Stomach (tissue), 19 donors: ENCODE measurements at places on chromosomes 12 and 14. TPM values are rescaled to one million over a fixed set of nuclear protein-coding genes. Genes with fewer than 3 reads are reported as not detected.

MYH6 gene
- total RNA-seq, result not detected

GRCh38 chr12:93889516-93890212 is 212.5 kb downstream of the CRADD start:
- no peak for DNase-seq

GRCh38 chr14:103130017-103130764 is 6.9 kb downstream of the TNFAIP2 start:
- DNase-seq, result no peak

SOAT2 gene
- total RNA-seq, result not detected

GRCh38 chr12:15546102-15546701 is 223.9 kb downstream of the PTPRO start:
- DNase-seq, result no peak

FOXA1 gene
- total RNA-seq, result 0.58 TPM

DNA sequence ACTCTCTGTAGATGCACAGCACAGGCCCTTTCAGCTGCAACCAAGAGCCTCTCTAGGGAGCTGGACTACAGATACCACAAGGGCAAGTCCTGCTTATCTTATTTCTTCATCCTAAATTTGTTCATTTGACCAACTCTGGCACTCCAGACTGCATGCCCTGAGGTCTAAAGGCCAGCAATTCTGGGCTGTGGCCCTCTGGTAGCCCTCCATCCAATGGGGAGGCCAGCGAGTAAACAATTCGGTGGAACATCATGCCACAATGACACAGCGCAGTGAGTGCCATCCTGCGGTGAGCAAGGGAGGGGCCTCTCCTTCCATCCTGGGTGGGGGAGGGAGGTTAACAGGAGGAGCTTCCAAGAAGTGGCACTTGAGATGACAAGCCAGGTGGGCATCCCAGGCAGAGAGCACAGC is 652 bp upstream of the SELPLG start:
- DNase-seq, result peak; percentile 34

DNA sequence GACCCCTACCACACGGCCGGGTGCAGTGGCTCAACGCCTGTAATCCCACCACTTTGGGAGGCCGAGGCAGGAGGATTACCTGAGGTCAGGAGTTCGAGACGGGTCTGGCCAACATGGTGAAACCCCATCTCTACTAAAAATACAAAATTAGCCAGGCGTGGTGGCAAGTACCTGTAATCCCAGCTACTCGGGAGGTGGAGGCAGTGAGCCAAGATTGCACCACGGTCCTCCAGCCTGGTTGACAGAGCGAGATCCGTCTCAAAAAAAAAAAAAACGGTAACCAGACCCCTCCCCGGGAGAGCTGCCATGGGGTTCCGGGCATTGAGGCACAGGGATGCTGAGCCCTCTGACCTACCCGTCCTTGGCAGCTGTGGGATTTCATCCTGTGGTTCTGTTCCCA is 21.8 kb downstream of the BCL7A start:
- DNase-seq, result no peak

KRT83 gene
- total RNA-seq, result not detected

DIABLO gene
- total RNA-seq, result 11.9 TPM

DNA sequence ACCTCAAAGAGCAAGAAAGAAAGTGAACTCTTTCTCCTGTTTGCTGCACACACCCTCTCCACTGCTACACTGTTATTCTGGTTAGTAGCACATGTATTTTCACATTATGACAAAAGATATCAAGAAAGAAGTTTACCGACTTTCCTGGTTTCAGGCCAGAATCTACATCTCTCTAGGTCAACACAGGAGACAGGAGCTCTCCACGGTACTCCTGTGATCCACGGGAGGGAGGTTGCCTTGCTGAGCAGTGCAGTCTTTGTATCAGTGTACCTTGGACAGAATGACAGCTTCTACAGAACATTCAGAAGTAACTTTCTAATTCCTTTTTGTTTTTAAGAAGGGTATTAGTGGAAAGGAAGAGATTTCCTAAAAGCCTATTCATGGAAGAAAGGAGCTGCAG is 805.6 kb downstream of the NRXN3 start:
- no peak for DNase-seq

- no peak for DNase-seq
Observed at GRCh38 chr14:78997811-78998210, 827.6 kb downstream of the NRXN3 start.

KDM5A gene
- 161 TPM for total RNA-seq

GRCh38 chr14:86091811-86092210 is 561.9 kb downstream of the FLRT2 start:
- no peak for DNase-seq

DNA sequence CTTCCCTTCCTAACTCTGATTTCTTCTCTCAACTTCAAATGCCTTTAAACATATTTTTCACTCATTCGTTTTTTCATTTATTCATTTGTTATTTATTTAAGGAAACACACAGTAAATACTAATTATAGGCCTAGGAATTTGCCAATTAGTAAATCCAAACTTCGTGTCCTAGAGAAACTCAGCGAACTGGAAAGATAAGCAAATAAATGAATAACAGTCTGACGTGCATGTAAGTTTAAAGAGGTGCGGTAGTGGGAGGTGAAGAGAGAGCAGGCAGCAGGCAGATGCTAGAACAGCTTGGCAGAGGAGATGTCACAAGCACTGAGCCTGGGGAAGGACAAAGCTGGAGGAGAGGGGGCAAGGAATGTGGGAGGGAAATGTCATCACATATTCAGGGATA is 228.2 kb downstream of the DPY19L2 start:
- no peak for DNase-seq

KLHDC2 gene
- total RNA-seq, result 137 TPM

DNA sequence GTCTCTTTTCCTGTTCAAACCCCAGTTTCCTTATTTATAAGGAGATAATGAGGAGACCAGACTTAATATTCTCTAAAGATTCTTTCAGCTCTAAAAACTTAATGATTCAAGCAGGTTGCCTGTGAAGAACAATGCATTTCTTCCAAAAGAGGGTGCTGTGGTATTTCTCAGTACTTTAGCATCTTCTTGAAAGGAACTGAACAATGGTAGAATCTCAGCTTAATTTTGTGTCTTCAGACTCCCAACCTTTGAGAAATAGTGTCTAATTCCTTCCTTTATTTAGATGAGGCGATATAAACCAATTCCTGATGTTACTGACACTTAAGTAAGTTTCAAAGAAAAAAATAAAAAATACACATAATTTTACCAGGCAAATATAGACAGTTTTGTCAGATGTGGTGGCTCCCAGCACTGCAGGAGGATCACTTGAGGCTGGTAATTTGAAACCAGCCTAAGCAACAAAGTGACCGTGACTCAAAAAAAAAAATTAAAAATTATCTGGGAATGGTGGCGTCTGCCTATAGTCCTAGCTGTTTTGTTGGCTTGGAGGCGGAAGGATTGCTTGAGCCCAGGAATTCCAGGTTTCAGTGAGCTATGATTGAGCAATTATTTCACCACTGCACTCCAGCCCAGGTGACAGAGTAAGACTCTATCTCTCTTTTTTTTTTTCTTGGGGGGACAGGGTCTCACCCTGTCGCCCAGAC is 76.9 kb upstream of the PSMA6 start:
- DNase-seq, result peak; percentile 67

DNA sequence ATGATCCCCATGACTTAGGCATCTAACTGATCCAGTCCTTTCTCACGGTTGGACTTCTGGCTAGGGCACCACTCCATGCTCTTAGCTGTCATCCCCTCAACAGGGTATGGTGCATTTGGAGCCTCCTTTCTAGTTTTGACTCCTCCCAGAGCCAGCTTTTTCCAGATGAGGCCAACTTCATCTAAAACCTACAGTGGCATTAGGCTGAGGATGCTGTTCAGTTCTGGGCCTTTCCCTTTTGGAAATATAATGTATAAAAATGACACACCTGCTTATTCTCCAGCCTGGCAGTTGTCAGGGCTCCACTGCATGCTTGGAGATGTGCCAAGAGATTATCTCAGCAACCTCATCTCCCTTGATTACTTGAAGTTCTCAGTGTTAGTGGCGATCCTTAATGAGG is 239.7 kb downstream of the EMP1 start:
- peak; percentile 15 for DNase-seq

DNA sequence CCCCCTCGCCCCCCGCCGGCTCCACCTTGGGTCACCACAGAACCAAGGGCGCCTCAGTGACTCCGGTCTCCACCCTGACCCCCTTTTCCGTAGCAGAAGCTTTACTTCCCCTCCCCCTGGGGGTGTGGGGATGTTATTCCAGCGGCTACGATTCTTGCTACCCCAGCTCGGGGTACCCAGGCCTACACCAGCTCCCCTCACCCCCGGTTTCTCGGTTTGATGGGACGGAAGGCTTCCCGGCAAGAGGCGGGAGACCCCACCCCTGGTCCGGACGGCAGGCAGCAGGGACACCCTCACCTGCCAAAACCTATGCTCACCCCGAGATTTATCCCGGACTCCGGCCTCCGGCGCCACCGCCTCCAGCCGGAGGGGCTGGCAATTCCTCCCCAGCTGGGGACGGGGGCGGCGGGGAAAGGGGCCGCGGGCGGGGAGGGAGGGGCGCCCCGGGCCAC is 619 bp downstream of the RAB15 start:
- no peak for DNase-seq

GRCh38 chr14:51044961-51045360 is 49.9 kb downstream of the TRIM9 start:
- DNase-seq, result no peak

RBP5 gene
- not detected for total RNA-seq

- DNase-seq, result no peak
Observed at GRCh38 chr12:4445156-4446101, at the start of gene FGF6. FGF6 (minus strand) TSS chr12:4445815; CDS start chr12:4445570, 245 bp downstream.

DNA sequence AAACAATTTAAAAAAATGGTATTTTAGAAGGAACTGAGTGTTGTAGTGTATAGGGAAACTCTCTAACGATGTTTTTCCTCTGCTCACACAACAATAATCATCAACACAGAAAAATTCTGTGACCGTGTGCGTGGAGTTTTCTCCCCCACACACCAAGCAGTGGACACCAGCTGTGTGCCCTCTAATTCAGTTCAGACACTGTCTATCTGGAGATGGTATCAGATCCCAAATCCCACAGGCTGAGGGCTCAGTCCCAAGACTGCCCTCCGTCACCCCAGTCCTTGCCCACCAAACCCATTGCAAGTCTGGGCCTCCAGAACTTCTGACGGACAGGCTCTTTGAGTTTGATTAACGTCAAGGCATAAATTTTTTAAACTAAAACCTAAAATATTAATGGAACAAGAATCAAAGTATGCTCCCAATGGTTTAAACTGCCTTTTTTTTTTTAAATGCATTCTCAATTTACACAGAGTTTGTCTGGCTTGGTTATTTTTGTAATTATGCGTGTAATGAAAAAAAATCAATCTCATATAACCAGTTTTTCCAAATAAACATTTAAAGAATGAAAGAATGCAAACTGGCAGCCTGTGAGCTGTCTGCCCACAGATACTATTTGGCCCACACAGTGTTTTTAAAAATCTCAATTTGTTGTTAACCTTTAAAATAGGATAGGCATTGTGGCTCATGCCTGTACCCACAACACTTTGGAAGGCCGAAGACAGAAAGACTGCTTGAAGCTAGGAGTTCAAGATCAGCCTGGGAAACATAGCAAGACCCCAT is 19.2 kb downstream of the BLTP3B start:
- no peak for DNase-seq

GPHB5 gene
- not detected for total RNA-seq

DNA sequence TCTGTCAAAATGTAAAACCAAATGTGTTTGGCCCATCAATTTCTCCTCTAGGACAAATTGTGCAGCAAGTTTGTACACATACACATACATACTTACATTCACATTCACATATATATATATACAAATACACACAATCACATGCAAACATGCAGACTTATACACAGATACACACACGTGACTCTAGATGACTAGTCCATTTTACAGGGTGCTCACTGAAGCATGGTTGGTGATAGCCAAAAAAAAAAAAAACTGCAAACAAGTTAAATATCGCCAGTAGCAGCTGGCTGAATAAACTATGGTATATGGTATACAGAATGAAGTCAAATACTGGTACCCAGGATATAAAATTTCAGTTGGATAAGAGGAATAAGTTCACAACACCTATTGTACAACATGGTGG is 77.9 kb downstream of the SLC25A21 start:
- DNase-seq, result no peak

DNA sequence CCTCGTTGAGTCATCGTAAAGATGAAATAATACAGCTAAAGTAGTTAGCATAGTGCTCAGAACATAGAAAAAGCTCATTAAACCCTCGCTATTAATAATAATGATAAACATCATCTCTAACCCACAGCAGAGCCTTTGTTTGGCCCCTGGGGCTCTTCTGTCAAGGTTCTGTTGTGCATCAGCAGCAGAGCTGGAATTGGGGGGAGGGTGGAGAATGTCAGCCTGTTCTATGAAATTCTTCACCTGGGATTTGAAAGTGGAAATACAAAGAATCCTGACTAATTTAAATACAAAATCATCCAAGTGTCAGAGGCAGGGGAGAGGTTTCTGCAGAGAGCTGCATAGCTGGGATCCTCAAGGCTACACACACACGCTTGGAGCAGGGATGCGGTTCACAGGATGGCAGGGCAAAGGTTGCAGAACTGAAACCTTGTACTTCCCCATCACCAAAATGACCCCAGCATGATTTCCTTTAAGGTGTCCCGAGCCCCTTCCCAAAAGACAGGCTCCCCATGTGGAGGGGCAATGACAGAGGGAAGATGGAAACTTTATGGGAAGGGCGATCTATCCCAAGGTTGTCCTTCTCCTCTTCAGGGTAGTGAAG is 71.8 kb downstream of the DAD1 start:
- DNase-seq, result no peak

GRCh38 chr12:71766202-71766601 is 11.5 kb downstream of the RAB21 start:
- DNase-seq, result no peak

KRT3 gene
- not detected for total RNA-seq

DNA sequence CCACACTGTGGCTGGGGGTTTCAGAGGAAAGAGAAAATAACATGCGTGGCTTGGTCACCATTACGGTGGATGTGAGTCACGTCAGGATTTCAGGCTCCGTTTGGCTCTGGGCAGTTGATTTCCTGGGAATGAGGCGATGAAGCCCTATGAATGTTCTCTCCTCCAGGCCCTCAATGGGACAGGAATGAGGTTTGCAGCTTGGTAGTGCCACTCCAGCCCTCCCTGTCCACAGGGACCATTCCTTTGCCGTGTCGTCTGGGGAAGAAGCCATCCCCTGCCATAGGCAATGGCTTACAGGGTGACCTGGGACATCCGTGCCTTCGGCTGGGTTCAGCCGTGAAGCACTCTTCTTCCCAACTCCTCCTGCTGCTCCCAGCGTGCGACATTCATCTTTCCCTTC is 95.0 kb downstream of the FBXL14 start:
- no peak for DNase-seq

TMEM119 gene
- 0.45 TPM for total RNA-seq

KCNA1 gene
- total RNA-seq, result 5.4 TPM

GRCh38 chr12:121093487-121093891 is 39.2 kb upstream of the P2RX7 start:
- DNase-seq, result no peak
